ENCODE measurements at places on chromosomes 7 and 10. TPM values are rescaled to one million over a fixed set of nuclear protein-coding genes. Genes with fewer than 3 reads are reported as not detected.

The PTTG1IP2 gene
- not detected for total RNA-seq

DNA sequence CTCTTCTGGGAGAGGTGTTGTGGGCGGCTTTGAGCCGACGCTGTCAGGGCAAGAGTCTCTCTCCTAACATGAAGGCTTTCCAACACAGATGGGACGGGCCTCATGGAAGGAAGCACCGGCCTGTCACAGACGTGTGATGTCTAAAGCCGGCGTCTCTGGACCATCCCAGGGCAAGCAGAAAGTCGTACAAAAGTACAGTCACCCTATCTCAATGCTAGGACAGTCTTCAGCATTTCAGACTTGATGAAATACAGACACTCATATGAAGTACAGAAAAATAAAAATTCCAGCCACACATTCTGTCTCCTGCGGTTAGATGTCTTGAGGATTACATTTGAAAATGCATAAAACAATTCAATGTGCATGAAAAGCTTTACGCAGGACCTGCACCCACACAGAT, 30.6 kb downstream of the CYP2W1 start:
- no peak overlapping the region for H3K4me3 ChIP-seq
- H3K4me1 ChIP-seq, result peaks cover 8% of the 10 kb centered on the region
- H3K27ac ChIP-seq, result no peak overlapping the region
- DNase-seq, result no peak
- no peaks in the 10 kb centered on the region for H3K27me3 ChIP-seq

DNA sequence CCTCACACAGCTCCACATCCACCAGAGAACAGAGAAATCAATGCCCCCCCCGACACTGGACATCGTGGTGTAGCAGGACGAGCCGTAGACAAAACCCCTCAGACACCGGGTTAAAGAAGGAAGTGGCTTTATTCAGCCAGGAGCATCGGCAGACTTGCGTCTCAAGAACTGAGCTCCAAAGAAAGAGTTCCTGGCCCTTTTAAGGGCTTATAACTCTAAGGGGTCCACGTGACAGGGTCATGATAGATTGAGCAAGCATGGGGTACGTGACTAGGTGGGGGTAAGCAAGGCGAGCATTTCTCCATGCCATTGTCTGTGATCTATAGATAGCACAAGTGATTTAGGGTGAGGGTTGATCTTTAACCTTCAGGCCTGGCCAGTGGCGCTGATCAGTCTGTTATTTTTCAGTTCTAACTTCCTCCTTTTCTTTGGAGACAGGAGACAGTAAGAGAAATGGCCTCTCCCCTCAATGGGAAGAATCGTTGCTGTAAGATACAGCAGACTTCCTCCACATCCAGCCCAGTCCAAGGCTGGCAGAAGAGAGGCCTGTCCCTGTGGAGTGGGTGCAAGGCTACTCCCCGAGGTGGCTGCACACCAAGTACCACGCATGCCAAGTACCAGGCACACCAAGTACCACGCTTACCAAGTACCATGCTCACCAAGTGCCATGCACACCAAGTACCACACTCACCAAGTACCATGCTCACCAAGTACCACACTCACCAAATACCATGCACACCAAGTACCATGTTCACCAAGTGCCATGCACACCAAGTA, 19.5 kb upstream of the PPP2R2D start:
- DNase-seq, result no peak
- H3K36me3 ChIP-seq, result no peaks in the 10 kb centered on the region
- peaks cover 8% of the 10 kb centered on the region for H3K27me3 ChIP-seq

The CRTAC1 gene
- total RNA-seq, result not detected

DNA sequence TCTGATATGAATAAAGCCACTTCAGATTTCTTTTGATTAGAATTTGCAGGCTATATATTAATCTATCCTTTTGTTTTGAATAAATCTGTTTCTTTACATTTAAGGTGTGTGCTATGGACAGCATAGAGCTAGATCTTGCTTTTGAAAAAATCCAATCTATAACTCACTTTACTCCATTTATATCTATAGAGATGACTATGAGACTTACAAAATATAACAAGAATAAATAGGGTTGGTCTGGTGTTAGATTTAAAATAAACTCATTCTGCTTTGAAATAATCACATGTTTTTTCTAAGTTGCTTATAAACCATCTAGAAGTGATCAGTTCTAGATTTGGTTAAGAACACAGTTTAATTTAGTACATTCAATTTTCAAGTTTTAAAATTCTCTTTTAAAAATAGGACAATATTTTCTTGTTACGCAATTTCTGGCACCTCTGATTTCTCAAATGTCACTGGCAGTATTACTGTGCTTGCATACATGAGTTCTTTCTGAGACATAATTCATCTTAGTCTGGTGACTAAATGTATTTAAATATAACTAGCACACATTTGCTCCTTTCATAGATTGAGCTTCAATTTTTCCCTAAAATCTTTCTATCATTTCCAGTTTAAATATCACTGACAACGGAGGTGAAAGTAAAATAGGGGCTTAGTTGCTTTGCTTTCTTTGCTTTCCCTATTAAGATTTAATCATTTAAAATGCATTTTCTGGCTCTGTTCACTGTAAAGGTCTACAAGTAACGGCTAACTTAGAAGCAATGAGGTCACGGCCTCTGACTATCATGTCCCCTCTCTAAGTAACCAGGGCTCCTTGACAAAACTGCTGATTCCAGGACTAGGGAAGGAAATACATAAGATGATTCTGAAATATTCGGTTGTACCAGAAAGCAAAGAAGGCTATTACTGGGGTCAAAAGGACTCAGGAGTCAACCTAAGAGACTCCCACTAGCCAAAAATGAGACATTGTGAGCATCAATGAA, 89.3 kb downstream of the ICA1 start:
- H3K36me3 ChIP-seq, result no peaks in the 10 kb centered on the region
- H3K27ac ChIP-seq, result no peak overlapping the region
- no peak for DNase-seq
- no peak overlapping the region for H3K4me3 ChIP-seq
- no peaks in the 10 kb centered on the region for H3K27me3 ChIP-seq
- H3K4me1 ChIP-seq, result peaks cover 33% of the 10 kb centered on the region
